ENCODE measurements at places on chromosomes 4 and X.
A peak's percentile ranks its signal among the peaks of the same experiment; 100 is the strongest.

DNA sequence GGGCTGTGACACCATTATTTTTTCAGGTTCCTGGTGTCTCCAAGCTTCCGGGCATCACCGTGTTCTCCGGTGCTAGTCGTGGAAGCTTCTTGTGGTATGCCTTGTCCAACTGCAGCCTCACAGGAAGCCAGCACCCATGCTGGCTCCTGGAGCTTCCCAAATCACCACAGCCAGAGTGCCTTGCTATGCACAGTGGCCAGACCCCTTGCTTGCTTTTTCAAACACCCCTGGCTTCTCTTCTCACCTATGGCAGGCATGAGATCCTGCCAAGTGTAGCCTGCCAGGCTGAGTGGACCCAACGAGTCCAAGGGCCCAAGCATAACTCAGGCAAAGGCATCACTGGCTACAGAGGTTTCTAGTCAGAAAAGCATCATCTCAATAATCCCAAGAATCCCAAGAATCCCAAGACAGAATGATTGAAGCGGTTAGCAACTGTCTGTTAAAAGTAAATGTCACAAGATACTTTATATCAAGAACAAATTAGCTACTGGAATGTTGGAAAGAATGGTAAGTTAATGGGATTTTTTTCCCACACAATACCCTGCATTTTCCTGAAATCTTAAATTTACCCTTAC, 1522.9 kb downstream of the PCDH18 start:
- peak; percentile 2 for DNase-seq

- no peak for DNase-seq
These were observed 78.1 kb upstream of the PLAC8 start for GRCh38 chr4:83192634-83193033.

DNA sequence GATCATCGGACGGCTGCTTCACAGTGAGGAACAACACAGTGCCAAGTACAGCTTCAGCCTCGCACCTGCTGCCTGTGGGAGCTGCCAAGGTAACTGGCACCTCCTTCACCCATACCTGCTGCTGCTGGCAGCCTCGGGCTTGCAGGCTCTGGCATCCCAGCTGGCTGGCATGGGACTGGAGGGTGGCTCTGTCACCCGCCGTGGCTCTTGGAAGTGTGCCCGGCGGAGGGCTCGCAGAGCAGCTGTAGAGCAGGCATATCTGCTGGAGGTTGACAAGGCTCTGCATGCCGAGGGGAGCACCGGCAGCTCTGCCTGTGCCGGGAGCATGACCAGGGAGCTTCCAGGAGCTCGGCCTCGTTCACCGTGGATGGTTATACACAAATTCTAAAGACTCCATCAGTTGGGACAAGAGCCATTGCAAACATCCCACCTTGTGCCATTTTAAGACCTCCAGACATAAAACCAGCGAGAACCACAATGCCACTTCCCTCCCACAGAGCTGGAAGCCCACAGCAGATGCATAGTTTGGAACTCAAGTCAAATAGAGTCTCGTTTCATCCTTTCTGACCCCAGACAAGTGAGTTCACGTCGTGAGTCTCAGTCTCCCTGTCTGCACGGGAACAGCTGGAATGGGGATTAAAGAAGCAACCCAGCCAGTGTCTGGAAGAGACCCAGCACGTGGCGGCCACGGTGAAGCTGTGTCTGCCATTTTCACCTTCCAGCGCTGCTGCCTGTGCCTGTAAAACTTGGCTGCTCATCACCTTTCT, 84.3 kb upstream of the PSAPL1 start:
- DNase-seq: no peak

GRCh38 chr4:16438986-16439385, 212.7 kb upstream of the TAPT1 start:
- DNase-seq: peak; percentile 42

DNA sequence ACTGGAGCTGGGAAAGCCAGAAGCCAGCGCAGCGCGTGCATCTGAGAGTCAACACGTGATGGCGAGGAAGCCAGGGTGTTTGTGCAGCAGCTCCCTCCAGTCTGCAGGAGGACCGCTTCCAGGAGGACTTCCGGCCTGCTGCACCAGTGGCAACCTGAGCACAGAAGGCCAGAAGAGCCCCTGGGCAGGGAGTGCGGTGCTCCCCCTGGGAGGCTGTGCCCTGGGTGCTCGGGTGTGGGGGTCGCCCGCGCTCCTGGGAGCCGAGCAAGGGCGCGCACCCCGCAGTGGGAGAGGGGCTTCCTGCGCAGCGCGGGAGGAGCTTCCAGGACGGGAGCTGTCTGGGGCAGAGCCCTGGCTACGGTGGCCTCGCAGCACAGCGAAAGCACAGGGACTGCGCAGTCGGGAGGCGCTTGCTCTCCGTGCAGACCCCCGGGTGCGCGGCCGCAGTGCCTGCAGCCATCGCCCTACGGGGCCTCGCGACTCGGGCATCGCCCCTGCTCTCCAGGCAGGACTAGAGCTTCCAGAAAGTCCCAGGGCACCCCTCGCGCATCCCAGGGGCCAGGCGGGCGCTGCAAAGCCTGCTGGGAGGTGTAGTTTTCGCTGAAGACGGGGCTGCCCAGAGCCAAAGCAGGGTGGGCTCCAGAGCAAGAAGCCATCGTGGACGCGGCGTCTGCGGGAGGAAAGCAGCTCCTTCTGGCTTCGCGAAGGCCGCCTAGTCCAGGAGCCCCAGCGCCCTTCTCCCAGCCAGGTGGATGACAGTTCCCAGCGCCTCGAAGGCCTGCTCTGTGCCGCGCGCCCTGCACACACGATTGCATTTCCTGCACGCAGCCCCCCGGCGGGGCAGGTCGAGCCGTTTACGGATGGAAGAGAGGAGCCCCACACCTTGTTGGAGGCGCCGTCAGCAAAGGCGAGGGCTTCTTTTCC, 24.1 kb upstream of the WFS1 start:
- DNase-seq: peak; percentile 12

DNA sequence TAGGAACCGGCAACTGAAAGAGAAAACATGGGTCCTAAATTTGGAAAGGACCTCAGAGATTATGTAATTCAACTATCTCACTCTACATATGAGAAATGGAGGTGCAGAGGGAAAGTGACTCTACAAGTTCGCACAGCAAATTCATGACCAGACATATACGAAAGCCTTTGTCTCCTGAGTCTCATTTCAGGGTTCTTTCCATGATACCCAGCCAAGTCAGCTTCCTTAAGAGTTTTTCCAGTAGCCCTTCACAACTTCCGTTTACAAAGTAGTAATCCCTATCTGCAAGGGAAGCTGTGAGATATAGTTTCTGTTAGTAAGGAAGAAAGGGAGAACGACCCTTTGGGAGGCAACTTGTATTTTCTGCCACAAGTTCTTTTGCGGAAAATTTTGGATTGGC, 110.6 kb downstream of the TEX13A start:
- no peak for DNase-seq

DNA sequence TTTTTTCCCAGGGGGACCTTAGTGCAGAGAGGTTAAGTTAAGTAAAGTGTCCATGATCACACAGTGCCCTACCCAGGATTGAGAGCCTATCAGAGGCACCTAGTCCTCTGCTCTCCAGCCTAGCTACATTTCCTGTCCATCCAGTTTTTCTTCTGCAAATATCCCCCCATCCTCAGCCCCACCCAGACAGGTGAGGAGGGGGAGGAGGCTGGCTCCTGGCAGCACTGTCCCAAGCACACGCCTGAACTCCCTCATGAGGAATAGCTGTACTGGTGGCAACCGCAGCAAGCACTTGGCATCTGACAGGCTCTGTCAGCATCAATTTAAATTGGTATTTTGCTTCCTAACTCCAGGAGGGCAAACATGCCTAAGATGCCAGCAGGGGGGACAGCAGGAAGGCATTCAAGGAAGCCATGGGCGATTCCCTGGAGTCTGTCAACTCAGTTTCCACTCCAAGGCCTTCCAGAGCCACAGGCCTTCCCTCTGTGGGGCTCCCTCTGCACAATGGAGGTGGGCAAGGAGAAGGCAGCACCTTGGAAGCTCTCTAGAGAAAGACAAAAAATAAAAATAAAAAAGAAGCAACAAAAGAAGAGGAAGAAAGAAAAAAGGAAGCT, 6.4 kb upstream of the FRMPD3 start:
- DNase-seq: no peak

All from fibroblast of skin of abdomen (primary cell).